Effector memory CD8-positive, alpha-beta T cell (primary cell): ENCODE measurements at places on chromosomes 6 and 20.

DNA sequence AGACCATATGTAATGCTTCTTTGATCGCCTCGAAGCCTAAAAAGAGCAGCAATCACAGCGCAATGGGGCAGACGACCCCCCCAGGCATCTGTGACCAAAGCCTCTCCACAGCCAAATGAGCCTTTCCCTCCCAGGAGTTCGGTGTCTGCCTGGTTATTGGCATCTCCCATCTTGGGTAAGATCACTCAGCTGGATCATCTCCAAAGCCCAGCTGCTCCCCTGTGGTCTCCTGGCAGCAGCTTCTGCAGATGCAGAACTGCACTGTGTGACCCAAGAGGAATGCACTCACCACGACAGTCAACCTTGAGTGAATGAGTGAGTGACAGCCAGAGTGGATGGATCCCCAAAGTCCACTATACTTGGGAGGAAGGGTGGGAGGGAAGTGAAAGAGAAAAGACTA is 44.8 kb upstream of the IYD start:
- DNase-seq, result no peak

DNA sequence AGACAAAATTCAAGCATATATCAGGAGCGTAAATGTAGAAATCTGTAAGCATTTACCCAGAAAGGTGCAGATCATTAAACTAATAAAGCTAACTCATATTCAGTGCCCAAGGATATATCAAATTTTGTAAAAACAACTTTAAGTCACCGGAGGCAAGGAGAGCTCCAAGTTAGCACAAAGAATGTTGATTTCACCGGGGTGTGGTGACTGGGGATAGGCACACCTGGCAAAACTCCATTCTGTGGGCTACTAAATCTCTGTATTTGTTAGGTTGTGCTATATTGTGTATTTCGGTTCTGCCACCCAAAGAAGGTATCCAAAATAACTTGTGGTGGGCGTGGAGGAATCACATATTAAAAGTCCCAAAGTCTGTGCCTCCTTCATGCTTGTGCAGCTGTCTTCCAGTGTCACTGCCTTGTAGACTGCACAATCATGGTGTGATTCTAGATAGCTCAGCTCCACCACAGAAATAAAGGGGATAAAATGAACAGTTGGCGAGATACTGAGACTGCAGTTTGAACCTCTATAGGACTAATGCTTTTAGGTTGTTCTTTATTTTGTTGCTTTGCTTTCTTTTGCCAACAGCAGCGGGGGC is 111.6 kb downstream of the GMDS start:
- DNase-seq, result no peak

DNA sequence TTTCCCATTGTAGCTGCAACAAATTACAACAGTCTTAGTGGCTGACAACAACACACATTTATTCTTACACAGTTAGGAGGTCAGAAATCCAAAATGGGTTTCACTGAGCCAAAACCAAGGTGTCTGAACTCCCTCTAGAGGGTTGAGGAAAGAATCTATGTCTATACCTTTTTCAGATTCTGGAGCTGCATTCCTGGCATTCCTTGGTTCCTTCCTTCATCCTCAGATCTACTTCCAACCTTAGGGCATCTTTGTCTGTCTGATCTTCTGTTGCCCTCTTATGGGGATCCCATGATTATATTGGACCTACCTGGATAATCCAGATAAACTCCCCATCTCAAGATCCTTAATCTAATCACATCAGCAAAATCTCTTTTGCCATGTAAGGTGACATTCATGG is 540.9 kb upstream of the MAP3K7 start:
- DNase-seq, result no peak

GRCh38 chr6:87747646-87748045 is 45.6 kb upstream of the AKIRIN2 start:
- no peak for DNase-seq

- DNase-seq, result no peak
These were observed 37.7 kb downstream of the AK9 start for GRCh38 chr6:109653264-109653663.
